NCI-H1930 (cell line): ENCODE measurements at places on chromosomes 3 and 15.

DNA sequence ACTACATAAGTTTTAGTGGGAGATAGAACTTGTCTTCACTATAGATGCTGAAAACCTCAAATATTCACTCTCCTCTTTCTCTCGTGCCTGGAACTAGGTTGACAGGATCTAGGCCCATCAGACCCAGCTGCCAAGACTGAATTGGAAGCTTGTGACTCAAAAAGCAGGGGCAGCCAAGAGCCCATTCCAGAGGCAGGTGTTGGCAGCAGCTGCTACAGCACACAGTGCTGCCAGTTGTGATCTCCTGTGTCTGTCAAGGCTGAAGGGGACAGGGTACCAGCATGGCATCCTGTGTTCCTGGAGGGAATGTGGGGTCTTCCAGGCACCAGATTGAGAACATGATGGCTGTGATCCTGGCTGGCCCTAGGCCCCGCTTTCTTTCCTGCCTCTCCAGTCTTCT, 92.5 kb upstream of the MB21D2 start:
- no peak for DNase-seq

DNA sequence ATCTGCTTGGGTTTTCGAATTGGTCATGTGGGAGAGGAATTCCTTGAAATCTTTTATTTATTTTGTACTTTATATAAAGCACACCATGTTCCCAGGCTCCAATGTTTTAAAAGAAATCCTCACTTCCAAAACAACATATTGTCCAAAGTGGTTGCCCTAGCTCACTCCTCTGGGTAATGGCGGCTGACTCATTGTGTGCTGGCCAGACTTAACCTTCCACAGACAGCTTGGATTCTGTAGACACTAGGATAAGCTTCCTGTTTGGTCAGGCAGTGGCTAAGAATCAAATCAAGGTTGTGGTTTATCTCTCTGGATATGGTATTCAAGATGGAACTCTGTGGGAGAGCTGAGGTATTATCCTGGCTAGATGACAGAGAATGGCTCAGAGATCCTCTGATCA, 55.8 kb upstream of the FAM98B start:
- no peak for DNase-seq

GRCh38 chr3:11634081-11634635, 9.6 kb downstream of the VGLL4 start:
- DNase-seq, result no peak

GRCh38 chr15:90345857-90346256, 6.2 kb upstream of the ZNF774 start:
- no peak for DNase-seq

DNA sequence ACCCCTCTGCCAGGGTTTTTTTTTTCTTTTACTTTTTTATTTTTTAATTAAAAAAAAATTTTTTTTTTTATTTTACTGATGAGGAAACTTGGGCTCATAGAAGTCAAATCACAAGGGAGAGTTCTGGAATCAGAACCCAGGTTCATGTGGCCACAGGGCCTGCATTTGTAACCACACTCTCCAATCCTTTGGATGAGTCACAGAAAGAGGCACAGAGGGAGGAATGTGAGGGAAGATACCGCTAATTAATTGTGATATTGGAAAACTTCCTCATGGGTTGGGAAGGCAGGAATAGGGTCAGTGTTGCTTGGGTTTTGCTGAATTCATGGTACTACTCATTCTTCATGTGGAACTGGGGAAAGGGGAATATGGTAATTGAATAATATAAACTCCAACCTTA, 132.9 kb upstream of the SLC6A11 start:
- no peak for DNase-seq

DNA sequence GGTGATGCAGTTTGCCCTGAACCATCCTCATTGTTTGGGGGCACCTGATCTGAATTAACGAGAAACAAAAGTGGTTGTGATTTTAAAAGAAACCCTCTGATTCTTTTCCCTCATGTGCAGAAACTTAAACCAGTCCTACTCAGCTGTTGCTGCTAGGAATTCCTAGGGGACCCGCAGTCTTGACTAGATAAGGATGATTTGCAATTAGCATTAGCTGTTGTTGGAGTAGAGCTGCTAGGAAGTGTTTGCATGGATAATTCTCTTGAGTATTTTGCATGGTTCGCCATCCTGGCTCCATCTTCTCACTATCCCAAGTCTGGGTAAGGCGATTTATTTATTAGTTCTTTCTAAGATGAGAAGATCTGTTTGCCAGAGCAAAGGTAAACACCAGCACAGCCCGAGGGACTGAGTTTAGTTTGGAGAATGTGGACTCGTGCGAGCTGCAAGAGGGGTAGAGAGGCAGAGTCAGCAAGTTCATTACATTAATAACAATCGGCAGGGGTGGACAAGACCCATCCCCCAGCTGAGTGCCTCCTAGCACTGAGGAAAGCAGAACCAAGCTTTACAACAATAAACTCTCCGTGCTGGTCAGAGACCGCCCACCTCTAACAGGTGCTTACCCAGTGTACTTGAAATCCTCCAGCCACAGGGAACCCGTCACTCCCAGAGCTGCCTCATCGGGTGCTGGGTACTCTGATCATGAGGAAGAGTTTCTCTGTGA, 4.1 kb downstream of the FGD5 start:
- no peak for DNase-seq

- DNase-seq, result no peak
Measured at GRCh38 chr15:75008221-75008625, 12.9 kb downstream of the SCAMP5 start.

- DNase-seq, result no peak
Measured at GRCh38 chr3:185350841-185351240, 12.1 kb upstream of the MAP3K13 start.

DNA sequence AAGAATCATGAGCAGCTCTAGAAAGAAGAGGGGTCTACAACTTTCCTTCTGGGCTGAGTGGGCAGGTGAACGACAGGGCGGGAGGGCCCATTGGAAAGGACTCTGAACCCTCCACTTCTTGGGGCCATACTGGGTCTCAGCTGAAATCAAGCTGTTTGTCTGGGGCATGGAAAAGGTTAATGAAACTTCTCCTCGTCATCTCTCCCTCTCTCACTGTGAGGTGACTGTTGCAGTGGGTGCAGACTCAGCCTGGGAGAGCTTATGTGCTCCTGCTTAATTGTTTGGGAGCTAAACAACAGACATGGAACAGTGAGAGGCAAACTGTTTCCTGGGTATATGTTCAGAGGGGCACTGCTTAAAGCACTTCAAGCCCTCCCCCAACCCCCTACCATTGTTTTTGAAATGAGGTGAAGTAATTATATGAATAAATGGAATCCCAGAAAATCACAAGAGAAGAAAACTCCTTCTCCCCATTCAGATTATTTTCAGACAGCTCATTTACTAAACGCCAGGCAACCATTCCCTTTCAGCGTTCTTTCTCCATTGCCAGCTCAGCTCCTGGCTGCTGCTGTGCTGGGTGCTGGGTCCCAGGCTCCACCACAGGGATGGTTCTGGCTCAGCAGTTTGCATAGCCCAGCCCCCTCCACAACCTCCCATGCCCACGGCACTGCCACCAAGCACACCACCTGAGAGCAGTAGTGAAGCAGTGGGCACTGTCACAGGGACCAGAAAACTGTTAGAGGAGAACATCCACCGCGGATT, 444.9 kb upstream of the TBL1XR1 start:
- DNase-seq, result no peak

GRCh38 chr3:7385635-7386034, 524.7 kb downstream of the GRM7 start:
- no peak for DNase-seq

GRCh38 chr15:83690676-83691075, 36.8 kb downstream of the ADAMTSL3 start:
- DNase-seq, result no peak

DNA sequence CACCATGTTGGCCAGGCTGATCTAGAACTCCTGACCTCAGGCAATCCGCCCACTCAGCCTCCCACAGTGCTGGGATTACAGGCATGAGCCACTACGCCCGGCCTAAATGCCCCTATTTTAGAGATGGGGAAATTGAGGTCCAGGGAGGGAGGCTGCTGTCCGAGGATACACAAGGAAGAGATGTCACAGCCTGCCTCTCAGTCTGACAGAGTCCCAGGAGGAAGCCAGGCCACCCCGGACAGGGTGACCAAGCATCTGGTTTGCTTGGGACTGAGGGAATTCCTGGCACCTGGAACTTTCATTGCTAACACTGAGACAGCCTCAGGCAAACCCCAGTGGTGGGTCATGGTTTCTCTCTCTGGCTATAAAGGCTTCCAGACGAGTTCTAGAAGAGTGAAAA, 30.6 kb upstream of the ADAMTS7 start:
- DNase-seq, result no peak

- DNase-seq, result no peak
Measured at GRCh38 chr15:66824424-66824823, 122.4 kb downstream of the SMAD6 start.

DNA sequence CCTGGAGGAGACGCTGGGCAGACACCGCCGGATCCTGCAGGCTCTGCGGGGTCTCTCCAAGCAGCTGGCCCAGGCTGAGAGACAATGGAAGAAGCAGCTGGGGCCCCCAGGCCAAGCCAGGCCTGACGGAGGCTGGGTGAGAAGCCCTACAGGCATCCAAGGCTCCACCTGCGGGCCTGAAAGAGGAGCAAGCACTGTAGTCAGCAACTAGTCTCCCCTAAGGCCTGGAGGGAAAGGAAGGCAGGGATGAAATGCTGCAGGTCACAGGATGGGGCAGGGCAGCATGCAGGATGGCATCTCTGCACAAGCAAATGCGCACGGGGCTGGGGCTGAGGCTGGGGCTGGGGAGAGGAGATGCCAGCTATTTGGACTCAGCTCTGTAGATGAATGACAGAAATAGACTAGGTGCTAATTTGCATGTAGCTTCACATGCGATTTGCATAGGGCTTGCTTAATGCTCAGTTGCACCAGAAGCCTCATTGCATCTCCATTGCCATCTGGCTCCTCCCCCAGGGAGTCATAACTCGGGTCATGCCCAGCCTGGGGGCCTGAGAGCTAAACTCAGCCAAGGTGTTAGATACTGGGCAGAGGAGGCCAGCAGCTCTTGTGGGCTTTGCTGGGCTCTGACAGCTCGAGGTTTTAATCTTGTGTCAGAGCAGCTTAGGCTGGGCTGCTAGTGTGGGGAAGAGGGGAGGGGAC, 5.2 kb upstream of the CPLX3 start:
- no peak for DNase-seq

- DNase-seq, result no peak
Measured at GRCh38 chr15:80615783-80616391, 79.2 kb upstream of the ABHD17C start.

DNA sequence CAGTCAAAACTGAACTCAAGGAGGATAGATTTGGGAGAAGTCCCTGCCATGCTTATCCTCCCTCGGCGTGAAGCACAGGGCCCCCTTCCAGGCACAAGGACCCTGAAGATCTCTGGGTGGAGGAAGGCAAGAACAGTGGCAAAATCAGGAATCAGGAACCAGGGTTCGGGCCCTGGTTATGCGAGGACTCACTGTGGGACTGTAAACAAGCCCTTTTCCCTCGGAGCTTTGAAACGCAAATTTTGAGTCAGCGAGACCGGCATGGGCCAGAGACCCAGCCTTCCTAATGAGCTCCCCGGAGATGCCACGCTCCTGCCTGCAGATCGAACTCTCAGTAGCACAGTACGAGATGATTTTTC, 70.1 kb downstream of the SLC12A8 start:
- DNase-seq, result no peak

DNA sequence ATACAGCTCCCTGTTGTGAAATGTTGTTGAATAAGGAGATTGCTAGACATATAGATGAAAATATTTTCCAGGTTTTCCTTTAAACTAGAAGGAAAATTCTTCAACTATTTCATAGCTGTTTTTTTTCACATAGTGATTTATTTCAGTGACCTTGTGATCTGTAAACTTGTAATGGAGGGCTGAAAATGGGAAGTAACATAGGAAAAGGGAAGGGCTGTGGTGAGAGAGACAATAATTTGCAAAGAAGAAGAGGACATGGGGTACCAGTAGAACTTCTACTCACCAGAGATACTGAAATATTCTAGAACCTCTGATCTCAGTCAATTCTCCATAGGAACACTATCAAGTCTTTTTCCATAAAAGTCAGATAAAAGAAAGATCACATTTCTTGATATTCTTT, 60.4 kb downstream of the PLS1 start:
- DNase-seq, result no peak

DNA sequence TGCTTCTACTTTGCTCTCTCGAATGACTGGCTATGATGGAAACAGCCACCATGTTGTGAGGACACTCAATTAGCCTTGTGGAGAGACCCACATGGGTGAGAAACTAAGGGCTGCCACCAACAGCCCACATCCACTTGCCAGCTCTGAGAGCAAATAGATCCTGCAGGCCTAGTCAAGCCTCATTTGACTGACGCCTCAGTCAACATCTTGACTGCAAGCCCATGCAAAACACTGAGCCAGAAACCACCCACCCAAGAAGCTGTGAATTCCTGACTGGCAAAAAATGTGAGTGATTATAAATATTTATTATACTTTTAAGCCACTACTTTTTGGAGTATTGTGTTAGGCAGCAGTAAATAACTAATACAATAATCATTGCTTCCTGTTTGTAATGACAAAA, 58.4 kb downstream of the NOX5 start:
- no peak for DNase-seq
